NCI-H2107 (cell line): ENCODE measurements at places on chromosomes 2 and 18.

GRCh38 chr18:8703092-8703709 lies 2.2 kb upstream of the MTCL1 start:
- DNase-seq = no peak

DNA sequence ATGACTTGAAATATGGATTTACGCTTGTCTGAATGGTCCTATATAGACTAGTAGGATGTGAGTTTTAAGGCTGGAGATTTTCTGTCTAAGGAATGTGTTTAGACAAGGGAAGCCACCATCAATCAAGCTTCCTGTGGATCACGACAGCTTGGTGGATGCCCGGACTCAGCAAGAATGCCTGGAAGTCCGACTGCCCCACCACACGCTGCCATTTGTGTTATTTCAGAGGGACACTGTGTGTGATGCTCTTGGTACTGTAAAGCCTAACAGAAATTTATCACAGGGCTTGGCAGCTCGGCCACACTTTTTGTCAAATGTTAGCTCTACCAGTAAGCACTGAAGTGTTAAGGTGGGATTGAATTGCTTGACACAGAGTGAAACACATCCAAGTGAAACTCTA lies 127.1 kb upstream of the CDH7 start:
- DNase-seq = no peak

GRCh38 chr2:53448591-53448990 lies 319.0 kb upstream of the CHAC2 start:
- no peak for DNase-seq

DNA sequence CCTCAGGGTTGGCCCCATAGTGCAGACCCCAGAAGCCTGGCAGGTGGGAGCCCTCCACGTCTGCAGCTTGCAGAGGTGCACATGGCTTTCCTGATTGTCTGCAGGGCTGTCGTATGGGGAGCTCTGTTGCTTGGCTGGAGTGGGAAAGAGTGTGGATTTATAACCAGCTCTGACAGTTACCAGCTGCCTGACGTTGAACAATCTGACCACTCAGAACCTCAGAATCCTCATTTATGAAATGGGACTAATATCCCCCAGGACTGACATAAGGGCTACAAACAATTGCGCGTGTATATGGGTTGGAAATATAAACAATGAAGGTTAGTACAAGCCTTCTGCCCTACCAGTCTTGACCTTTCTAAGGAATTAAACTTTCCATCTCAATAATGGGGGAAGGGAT lies 13.9 kb upstream of the PXDN start:
- DNase-seq = no peak

DNA sequence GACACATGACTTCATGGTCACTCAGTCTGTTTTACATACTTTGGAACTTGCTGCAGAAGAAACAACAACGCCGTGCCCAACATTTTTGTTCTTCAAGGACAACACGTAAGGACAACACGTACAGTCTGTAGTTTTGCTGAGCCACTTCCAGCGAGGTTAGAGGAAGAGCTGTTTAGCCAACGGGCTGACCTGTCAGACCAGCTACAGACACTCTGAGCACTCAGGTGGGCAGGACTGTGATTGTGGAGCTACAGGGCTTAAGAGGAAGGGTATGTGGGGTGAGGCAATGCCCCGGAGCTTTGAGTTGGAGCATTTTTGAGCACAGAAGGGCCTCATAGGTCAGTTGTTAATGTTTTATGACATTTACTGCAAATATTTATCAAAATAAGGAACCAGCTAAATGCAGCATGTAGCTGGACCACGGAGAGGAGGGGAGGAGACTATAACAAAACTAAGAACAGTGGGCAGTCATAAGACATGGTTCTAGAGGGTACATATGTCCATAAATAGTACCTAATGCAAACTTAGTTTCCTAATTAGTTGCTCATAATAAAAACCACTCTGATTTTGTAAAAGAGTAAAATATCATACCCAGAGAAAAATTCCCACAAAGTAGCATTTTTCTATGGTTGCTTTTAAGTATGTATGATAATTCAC lies 26.3 kb upstream of the NPC1 start:
- DNase-seq = no peak

- no peak for DNase-seq
Measured at GRCh38 chr18:79459946-79460480, 64.3 kb downstream of the NFATC1 start.

DNA sequence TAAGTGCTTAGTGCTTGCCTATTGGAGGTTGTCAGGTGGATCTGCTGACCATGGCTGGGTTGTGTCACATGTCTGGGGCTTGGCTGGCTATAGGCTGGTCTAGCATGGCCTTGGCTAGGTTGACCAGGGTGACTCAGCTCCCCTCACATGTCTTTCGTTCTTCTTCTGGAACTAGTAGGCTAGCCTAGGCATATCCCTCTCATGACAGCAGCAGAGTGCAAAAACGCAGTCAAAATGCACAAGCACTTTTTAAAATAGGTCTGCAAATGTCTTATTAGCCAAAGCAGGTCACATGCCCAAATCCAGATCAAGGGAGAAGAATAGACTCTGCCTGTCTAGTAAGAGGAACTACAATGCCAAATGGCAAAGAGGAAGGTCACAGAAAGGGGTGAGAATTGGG lies 179.7 kb upstream of the ACVR2A start:
- no peak for DNase-seq

GRCh38 chr2:163612332-163612731 lies 123.5 kb downstream of the FIGN start:
- no peak for DNase-seq

- no peak for DNase-seq
Measured at GRCh38 chr2:186540941-186541340, 48.9 kb upstream of the ITGAV start.

- DNase-seq = no peak
Measured at GRCh38 chr2:28360718-28361293, 31.9 kb upstream of the FOSL2 start.

DNA sequence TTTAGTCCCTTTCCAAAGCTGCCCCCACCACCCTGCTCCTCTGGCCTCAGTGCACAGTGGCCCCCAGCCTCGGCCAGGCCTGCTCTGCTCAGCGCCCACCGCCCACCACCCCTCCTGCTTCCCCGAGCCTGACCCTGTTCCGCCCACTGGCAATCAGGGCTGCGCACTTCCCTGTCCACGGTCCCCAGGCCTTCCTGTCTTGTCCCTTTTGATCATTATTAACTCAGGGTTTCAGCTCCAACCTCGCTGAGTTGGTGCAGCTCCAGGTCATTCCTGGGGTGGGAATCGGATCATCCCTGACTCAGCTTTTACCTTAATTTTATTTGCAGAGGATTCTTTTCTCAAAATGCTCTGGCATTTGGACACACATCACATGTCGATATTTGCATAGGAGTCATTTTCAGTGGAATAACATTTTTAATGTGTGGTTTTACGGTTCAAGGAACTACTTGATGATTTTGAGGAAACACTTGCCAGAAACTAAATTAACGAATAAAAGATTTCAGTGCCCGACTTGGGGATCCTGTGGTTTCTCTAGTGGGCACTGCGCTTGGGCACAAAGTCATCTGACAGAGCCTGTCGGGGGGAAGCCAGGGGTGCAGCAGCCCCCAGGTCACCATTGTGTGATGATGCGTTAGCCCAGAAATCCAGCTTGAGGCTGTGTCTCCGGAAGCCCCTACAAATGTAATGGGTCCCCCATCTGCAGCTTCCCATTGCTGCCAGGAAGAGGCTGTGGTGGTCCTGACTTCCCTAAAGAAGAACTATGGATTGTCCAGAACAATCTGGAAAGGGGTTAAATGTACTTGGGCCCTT lies 1.0 kb upstream of the ESPNL start:
- no peak for DNase-seq

DNA sequence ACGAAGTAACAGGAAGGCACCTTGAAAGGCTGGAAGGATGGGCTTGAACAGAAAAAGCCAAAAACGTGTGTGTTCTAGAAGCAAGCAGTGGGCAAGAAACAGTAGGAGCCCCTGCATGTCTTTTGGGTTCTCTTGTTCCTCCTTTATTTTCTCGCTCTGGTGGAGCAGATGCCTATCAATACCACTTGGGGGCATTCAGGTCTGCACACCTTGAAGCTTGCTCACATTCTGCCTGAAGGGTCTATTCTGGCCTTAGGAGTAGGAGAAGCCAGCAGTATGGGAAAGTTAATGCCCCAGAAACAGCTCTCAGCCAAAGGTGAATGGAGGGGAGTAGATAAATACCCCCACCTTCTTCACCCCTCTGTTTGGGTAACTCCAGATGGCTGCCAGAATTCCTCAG lies 204.5 kb downstream of the TXNL1 start:
- DNase-seq = no peak

GRCh38 chr2:3185910-3186309 lies 191.7 kb downstream of the EIPR1 start:
- DNase-seq = no peak

GRCh38 chr18:74281980-74282754 lies 9.6 kb downstream of the CYB5A start:
- DNase-seq = no peak

- no peak for DNase-seq
Measured at GRCh38 chr2:28047681-28048080, 157.2 kb downstream of the BABAM2 start.

DNA sequence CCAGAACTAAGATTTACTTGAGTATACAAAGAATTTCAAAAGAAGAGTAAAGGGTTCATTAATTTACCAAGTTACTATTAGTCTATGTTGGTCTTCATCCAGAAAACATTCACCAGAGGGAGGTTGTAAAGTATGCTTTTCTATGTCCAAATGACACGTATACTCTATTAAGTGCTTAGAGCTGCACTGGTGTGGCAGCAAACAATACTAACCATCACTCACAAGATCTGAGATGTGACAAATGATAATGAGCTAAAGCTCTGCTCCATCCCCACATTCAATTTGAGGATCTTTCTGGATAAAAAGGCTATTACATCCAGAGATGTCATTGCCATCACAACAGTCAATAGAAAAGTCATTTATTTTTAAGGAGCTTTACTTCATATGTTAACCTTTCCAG lies 926.5 kb upstream of the KLHL29 start:
- DNase-seq = no peak

DNA sequence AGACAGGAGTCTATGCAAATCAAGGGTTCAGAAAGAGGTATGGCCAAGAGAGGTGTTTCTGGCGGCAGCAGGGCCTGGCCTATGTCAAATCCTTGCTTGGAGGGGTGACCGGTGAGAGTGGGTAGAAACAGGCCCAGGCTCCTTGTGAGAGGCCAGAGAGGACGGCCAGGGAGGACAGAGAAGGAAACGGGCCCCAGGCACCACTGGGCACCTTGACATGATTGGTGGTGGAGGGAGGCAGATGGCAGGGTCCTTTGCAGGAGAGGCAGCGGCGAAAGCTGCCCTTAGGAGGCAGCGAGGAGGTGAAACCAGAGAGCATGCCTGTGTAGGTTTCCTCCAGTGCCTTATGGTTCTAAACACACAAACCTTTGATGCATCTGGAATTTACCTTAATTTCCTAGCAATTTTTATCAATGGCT lies 6.2 kb downstream of the RAMP1 start:
- no peak for DNase-seq

GRCh38 chr2:216761133-216761532 lies 65.8 kb upstream of the IGFBP5 start:
- no peak for DNase-seq
